ENCODE measurements at places on chromosomes 6 and 20.

- no peaks in the 10 kb centered on the region for H3K27me3 ChIP-seq
- no peaks in the 10 kb centered on the region for H3K4me1 ChIP-seq
- no peak overlapping the region for H3K4me3 ChIP-seq
- H3K27ac ChIP-seq, result no peak overlapping the region
Observed at GRCh38 chr6:288866-289265, 3.4 kb upstream of the DUSP22 start.

GRCh38 chr20:61940491-61940890, 125.2 kb downstream of the TAF4 start:
- DNase-seq, result peak; percentile 31
- no peaks in the 10 kb centered on the region for H3K27me3 ChIP-seq
- no peak overlapping the region for H3K4me3 ChIP-seq

- no peak overlapping the region for H3K4me3 ChIP-seq
- no peaks in the 10 kb centered on the region for H3K36me3 ChIP-seq
- DNase-seq, result no peak
- no peak overlapping the region for H3K27ac ChIP-seq
- no peaks in the 10 kb centered on the region for H3K27me3 ChIP-seq
Observed at GRCh38 chr6:127706216-127706615, 129.2 kb downstream of the C6orf58 start.

GRCh38 chr20:51876313-51876940, 74.1 kb upstream of the SALL4 start:
- no peaks in the 10 kb centered on the region for H3K4me1 ChIP-seq
- H3K36me3 ChIP-seq, result no peaks in the 10 kb centered on the region
- no peaks in the 10 kb centered on the region for H3K27me3 ChIP-seq
- H3K4me3 ChIP-seq, result no peak overlapping the region

- H3K4me1 ChIP-seq, result no peaks in the 10 kb centered on the region
- no peak overlapping the region for H3K4me3 ChIP-seq
- no peak overlapping the region for H3K27ac ChIP-seq
- no peaks in the 10 kb centered on the region for H3K27me3 ChIP-seq
- H3K36me3 ChIP-seq, result no peaks in the 10 kb centered on the region
- DNase-seq, result no peak
Observed at GRCh38 chr6:68506911-68507310, 128.2 kb upstream of the ADGRB3 start.

DNA sequence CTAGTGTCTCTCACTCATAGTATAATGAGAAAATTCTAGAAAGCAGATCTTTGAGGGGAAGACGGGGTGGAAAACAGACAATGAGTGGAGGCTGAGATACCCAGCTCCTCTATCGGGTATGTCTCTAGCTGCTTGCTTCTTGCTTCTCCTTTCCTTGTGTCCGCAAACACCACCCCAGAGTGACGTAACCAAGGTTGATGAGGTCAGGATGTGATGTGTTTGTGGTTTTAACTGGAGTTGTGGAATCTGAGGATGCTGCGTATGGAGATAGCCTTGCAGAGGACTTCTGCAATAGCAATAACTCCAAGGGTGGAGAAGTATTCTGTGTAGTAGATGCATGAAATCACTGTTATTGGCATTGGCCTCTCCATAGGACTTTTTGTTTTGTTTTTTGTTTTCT, 132.7 kb upstream of the IFNGR1 start:
- H3K27ac ChIP-seq, result no peak overlapping the region
- H3K4me3 ChIP-seq, result no peak overlapping the region
- no peak for DNase-seq
- no peaks in the 10 kb centered on the region for H3K4me1 ChIP-seq
- H3K36me3 ChIP-seq, result no peaks in the 10 kb centered on the region

DNA sequence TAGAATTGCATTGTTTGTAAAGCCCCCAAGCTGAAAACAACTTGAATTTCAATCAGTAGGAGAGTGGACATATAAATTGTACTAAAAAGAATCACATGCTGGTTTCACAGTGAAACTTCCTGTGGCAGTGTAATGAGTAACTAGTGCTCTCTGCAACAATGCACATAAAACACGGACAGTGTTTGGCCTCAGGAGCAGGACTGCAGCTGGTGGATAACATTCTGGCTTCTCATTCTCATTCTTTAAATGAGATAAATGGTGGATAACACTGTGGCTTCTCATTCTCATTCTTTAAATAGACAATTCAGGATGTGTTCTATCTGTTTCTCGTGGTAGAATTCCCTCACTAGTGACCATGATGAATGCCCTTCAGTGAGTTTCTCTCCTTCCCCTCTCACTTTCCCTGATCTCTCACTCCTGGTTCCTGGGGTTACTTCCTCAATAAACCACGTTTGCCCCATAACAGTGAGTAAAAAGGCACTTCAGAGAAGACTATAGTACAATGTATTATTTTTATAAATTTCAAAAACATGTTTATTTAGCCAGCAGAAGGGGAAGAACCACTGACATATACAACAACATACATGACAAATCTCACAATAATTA, 59.9 kb downstream of the SLC22A2 start:
- no peak overlapping the region for H3K4me3 ChIP-seq
- H3K4me1 ChIP-seq, result no peaks in the 10 kb centered on the region
- H3K27me3 ChIP-seq, result no peaks in the 10 kb centered on the region
- H3K36me3 ChIP-seq, result no peaks in the 10 kb centered on the region
- no peak overlapping the region for H3K27ac ChIP-seq

DNA sequence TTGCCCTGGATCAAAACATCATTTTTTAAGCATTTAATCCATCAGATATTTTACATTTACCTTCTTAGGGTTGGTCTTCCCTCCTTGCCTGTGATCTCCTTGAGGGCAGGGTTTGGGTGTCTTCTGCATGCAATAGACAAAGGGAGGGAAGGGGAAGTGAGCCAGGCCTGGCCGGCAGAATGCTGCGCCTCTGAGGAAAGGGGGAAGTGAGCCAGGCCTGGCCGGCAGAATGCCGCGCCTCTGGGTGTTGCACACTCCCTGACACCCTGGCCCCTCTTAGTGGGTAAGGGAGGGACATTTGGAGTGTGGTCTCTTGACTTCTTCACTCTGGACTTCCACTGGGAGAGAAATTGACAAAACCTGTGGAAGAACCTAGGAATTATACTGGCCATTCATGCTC, 12.4 kb downstream of the PSMF1 start:
- H3K27me3 ChIP-seq, result no peaks in the 10 kb centered on the region
- H3K36me3 ChIP-seq, result peaks cover 47% of the 10 kb centered on the region
- H3K27ac ChIP-seq, result no peak overlapping the region
- DNase-seq, result no peak
- H3K4me1 ChIP-seq, result no peaks in the 10 kb centered on the region
- no peak overlapping the region for H3K4me3 ChIP-seq

DNA sequence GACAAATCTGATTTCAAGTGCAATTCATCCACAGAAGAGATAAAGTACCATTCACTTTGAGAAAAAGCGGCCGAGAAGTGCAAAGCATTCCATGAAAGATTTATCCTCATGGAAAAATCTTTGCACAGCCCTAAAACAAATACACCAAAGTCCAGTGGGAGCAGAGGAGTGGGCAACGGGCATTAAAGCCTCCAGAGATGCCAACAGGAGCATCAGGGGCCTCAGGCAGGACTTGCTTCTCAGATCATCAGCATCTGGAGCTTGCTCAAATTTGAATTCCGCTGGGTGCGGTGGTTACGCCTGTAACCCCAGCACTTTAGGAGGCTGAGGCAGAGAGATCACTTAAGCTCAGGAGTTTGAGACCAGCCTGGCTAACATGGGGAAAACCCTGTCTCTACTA, 110.7 kb upstream of the NFATC2 start:
- no peaks in the 10 kb centered on the region for H3K36me3 ChIP-seq
- H3K4me3 ChIP-seq, result no peak overlapping the region
- no peaks in the 10 kb centered on the region for H3K4me1 ChIP-seq
- no peak for DNase-seq
- H3K27me3 ChIP-seq, result no peaks in the 10 kb centered on the region

GRCh38 chr20:59398537-59399205, 98.3 kb downstream of the EDN3 start:
- DNase-seq, result no peak
- H3K4me1 ChIP-seq, result peaks cover 3% of the 10 kb centered on the region
- H3K4me3 ChIP-seq, result no peak overlapping the region
- peaks cover 5% of the 10 kb centered on the region for H3K27me3 ChIP-seq

- H3K27ac ChIP-seq, result no peak overlapping the region
- H3K36me3 ChIP-seq, result no peaks in the 10 kb centered on the region
- peaks cover 16% of the 10 kb centered on the region for H3K4me1 ChIP-seq
- peaks cover 24% of the 10 kb centered on the region for H3K27me3 ChIP-seq
- no peak for DNase-seq
Observed at GRCh38 chr6:157240059-157240959, 83.0 kb downstream of the TMEM242 start.

DNA sequence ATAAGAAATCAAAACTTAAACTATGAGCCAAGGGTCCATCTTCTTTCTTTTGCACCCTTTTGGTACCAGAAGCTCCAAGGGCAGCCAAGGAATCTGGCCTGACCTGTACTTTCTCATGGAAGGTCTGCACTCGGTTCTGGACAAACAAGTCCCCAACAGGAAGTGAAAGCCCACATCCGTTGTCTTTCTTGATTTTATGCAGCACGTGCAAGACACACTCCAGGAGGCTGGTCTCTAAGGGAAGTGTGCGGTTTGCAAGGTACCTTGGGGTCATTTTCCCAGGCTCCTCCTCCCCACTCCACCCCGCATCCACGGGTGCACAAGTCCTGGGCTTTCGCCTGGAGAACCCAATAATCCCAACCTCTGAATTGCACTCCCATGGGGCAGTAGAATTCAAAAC, 101.9 kb downstream of the NFATC2 start:
- no peak overlapping the region for H3K27ac ChIP-seq
- no peak overlapping the region for H3K4me3 ChIP-seq
- H3K36me3 ChIP-seq, result no peaks in the 10 kb centered on the region

- no peaks in the 10 kb centered on the region for H3K4me1 ChIP-seq
- no peaks in the 10 kb centered on the region for H3K27me3 ChIP-seq
- H3K36me3 ChIP-seq, result no peaks in the 10 kb centered on the region
- DNase-seq, result no peak
Observed at GRCh38 chr20:31894980-31895675, 24.7 kb downstream of the TTLL9 start.

GRCh38 chr20:62430866-62431447, 3.6 kb upstream of the RBBP8NL start:
- no peak overlapping the region for H3K27ac ChIP-seq
- H3K4me1 ChIP-seq, result peaks cover 38% of the 10 kb centered on the region
- no peaks in the 10 kb centered on the region for H3K36me3 ChIP-seq
- H3K27me3 ChIP-seq, result no peaks in the 10 kb centered on the region

DNA sequence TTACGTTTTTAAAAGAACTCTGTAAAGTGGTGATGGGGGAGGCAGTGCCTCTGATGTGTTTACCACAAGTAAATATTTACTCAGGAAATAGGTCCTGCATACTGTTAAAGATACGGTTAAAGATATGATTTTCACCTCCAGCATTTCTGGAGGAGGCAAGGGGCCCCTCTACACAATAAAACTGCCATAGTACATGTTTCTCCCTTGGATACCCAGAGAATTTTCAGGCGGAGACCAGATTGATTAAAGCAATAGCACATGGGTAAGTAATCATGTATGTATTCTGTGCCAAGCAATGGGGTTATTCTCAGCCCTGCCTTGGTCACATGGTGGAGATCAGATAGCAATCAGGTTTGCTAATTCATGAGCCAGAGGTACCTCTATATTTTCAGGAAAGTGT, 9.6 kb downstream of the RIPOR2 start:
- no peak overlapping the region for H3K4me3 ChIP-seq
- no peaks in the 10 kb centered on the region for H3K36me3 ChIP-seq
- H3K4me1 ChIP-seq, result peaks cover 16% of the 10 kb centered on the region

- no peak overlapping the region for H3K4me3 ChIP-seq
- H3K27ac ChIP-seq, result no peak overlapping the region
- H3K27me3 ChIP-seq, result no peaks in the 10 kb centered on the region
- no peaks in the 10 kb centered on the region for H3K4me1 ChIP-seq
- no peaks in the 10 kb centered on the region for H3K36me3 ChIP-seq
Observed at GRCh38 chr6:112437058-112437457, 89.9 kb downstream of the RFPL4B start.

DNA sequence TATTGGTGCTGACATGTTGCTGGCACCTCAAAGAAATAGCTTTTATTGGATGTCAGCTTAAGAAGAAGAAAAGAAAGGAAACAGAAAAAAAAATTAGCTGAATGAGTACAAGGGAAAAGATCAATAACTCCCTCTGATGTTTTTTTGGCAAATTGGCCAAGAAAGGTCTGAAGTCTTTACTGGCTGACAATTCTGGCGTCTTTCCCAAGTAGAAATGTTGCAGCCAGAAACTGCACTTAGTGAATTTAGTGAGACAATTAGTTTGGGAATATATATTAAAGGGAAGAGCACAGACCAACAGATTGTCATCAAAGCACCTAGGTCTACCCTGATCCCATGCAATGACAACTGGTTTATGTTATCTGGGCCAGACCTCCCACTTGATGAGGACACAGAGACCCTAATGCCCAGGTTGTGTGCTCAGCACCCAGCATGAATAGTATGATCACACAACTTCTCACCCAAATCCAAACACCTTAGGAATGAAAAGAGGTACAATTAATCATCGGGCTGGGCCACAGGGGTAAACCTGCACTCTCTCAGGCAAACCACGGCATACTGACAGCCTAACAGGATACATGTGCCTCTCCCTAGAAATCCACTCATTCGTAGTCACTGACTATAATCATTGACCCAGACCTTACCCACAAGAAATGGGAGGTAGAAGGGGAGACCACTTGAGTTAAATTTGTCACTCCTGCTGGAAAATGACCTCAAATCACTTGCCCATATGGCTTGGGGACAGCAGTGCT, 612.3 kb upstream of the ARID1B start:
- no peaks in the 10 kb centered on the region for H3K4me1 ChIP-seq
- no peaks in the 10 kb centered on the region for H3K27me3 ChIP-seq
- no peak overlapping the region for H3K4me3 ChIP-seq
- H3K27ac ChIP-seq, result no peak overlapping the region

- no peak overlapping the region for H3K4me3 ChIP-seq
- no peak for DNase-seq
- H3K4me1 ChIP-seq, result no peaks in the 10 kb centered on the region
- H3K36me3 ChIP-seq, result no peaks in the 10 kb centered on the region
- H3K27ac ChIP-seq, result no peak overlapping the region
Observed at GRCh38 chr6:154886016-154886415, 109.1 kb upstream of the TIAM2 start.

GRCh38 chr20:41497186-41497895, 120.8 kb downstream of the CHD6 start:
- no peaks in the 10 kb centered on the region for H3K27me3 ChIP-seq
- no peak overlapping the region for H3K27ac ChIP-seq
- H3K4me3 ChIP-seq, result no peak overlapping the region
- H3K4me1 ChIP-seq, result no peaks in the 10 kb centered on the region
- no peak for DNase-seq

DNA sequence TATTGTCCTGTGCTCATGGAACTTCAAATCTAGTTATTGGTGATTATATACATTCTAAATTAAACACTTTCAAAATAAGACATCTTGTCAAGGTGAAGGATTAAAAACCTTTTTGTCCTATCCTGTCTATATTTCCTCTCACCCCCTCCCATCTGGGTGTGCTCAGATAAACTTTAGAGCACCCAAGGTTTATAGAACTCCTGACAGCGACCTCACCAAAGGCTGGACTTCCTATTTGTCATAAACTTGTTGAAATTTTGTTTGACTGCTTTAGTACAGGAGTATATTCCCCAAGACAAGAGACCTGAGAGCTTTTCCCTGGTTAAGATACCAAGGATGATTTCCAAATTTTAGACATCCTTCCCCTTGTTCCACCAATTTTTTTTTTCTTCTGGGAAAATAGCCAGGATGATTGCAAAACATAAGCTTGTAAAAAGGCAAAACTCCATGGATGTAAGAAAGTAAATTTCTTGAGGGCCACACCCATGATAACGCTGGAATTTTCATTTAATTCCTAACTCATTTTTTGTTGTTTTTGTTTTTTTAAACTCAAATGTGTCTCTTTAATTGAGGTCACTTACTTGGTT, 33.0 kb downstream of the CARMIL1 start:
- peaks cover 1% of the 10 kb centered on the region for H3K27me3 ChIP-seq
- H3K36me3 ChIP-seq, result no peaks in the 10 kb centered on the region
- no peak for DNase-seq
- no peak overlapping the region for H3K27ac ChIP-seq

Data from H1 (cell line).